Glutamatergic neuron (in vitro differentiated cells): ENCODE measurements at places on chromosomes 5 and 9. TPM values are rescaled to one million over a fixed set of nuclear protein-coding genes. Genes with fewer than 3 reads are reported as not detected.

DNA sequence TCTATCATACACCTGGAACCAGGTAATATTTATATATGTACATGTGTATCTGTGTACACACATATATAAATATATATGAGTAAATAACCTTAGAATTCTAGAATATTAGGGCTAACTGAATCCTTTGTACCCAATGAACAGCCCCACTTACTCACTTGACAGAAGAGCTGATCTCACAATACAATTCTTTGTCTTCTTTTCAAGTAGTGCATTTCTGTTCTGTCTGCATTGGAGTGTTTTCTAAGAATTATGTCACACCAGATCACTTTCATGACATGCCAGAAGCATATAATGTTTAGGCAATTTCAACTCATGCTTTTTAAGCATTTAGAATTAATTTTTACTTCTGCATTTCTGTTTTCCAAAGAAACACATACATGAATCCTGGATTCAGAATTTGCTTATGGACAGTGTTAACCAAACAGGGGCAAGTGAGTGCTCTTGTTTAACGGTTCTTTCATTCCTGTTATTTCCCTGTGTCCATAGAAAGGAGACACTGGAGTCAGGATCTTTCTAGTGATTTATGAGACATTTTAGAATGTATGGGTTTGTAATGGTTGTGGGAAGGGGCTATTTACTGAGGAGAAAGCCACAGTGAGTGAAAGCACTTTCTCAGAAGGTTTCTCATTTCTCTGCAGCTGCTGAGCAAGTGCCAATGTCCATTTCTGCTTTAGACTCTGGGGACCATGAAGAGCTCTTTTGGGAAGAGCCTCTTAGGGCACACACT, 123.2 kb downstream of the RMI1 start:
- peaks cover 15% of the 10 kb centered on the region for H3K4me1 ChIP-seq
- H3K27ac ChIP-seq = peak overlapping the region; percentile 3
- no peak overlapping the region for H3K4me3 ChIP-seq
- no peaks in the 10 kb centered on the region for H3K27me3 ChIP-seq
- no peaks in the 10 kb centered on the region for H3K36me3 ChIP-seq

The PDLIM4 gene
- 81.6 TPM for total RNA-seq

The MSX2 gene
- total RNA-seq = not detected

The IL5 gene
- total RNA-seq = not detected

- H3K4me1 ChIP-seq = no peaks in the 10 kb centered on the region
- H3K36me3 ChIP-seq = no peaks in the 10 kb centered on the region
- no peak for DNase-seq
- no peak overlapping the region for H3K4me3 ChIP-seq
- no peak overlapping the region for H3K27ac ChIP-seq
These were observed 27.1 kb downstream of the CYSTM1 start for GRCh38 chr5:140202078-140202477.

The NTNG2 gene
- 43.7 TPM for total RNA-seq

- peaks cover 4% of the 10 kb centered on the region for H3K27me3 ChIP-seq
- H3K4me3 ChIP-seq = peak overlapping the region; percentile 85
- peaks cover 53% of the 10 kb centered on the region for H3K4me1 ChIP-seq
- no peak for DNase-seq
These were observed 5.9 kb upstream of the MGAT1 start for GRCh38 chr5:180808461-180809000.

GRCh38 chr9:100525563-100525962, 52.3 kb upstream of the CAVIN4 start:
- no peaks in the 10 kb centered on the region for H3K4me1 ChIP-seq
- no peak overlapping the region for H3K4me3 ChIP-seq
- H3K36me3 ChIP-seq = peaks cover 22% of the 10 kb centered on the region

DNA sequence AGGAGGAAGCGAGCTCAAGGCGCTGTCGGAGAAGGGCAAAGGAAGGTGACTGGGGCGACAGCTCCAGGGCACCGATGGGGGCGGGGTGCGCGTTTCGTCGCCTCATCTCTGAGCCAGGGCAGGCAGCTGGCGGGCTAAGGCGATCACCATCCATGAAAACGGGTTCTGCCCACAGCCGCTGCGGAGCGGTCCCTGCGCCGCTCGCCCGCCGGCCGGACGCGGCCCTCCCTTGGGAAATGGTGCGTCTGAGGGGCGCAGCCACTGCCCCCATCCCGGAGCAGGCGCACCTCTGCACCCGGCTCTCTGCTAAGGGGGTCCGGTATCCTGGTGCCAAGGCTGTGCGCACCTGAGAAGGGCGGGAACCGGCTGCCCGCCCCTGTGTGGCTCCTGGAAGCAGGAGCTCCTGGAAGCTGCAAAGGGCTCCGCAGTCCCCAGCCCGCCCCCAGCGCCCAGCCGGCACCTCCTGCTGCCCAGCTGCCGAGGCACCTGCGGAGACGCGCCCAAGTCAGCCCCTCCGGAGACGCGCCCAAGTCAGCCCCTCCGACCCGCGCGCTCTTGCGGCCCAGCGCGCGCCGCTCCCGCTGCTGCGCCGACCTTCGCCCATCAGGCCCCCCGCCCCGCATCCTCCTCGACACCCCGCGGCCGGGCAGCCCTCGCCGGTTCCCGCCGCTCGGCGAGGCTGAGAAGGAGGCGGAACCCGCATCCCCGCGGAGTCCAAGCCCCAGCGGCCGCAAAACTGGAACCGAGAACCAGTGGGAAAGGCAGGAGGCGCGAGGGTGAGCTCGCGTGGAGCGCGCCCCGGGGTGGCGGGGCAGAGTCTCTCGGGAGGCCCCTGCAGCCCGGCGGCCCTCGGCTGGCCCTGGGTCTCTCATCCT, 757 bp downstream of the ANKRD34B start:
- H3K36me3 ChIP-seq = no peaks in the 10 kb centered on the region
- H3K4me1 ChIP-seq = peaks cover 3% of the 10 kb centered on the region
- peak; percentile 51 for DNase-seq
- peak overlapping the region; percentile 80 for H3K4me3 ChIP-seq
- H3K27me3 ChIP-seq = peaks cover 9% of the 10 kb centered on the region

The TPRN gene
- 9.6 TPM for total RNA-seq

DNA sequence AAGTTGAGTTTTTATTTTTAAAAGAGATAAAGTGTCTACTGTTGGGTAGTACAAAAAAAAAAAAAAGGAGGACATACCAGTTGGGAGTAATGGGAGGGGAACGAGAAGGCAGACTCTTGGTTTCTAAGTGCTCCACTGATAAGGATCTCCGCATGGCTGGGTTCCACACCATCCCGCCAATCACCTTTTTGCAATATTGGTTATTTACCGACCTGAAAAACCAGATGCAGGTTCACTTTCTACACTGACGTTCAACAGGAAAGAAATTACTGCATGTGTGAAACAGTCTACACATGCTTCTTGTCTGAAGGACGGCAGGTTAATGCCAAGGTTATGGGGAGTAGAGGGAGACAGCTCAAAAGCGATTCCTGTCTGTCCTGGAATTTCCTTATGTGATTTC, 75.5 kb downstream of the PTPN3 start:
- no peaks in the 10 kb centered on the region for H3K36me3 ChIP-seq
- H3K4me1 ChIP-seq = peaks cover 42% of the 10 kb centered on the region
- no peak for DNase-seq
- H3K4me3 ChIP-seq = no peak overlapping the region
- no peak overlapping the region for H3K27ac ChIP-seq
- peaks cover 6% of the 10 kb centered on the region for H3K27me3 ChIP-seq

- DNase-seq = no peak
- H3K36me3 ChIP-seq = no peaks in the 10 kb centered on the region
- peaks cover under 1% of the 10 kb centered on the region for H3K27me3 ChIP-seq
- H3K27ac ChIP-seq = no peak overlapping the region
These were observed 80.6 kb upstream of the ZNF366 start for GRCh38 chr5:72587661-72588308.

GRCh38 chr9:121765021-121765950, 113.9 kb downstream of the DAB2IP start:
- H3K27ac ChIP-seq = no peak overlapping the region
- no peak for DNase-seq
- no peak overlapping the region for H3K4me3 ChIP-seq
- H3K36me3 ChIP-seq = no peaks in the 10 kb centered on the region
- H3K4me1 ChIP-seq = peaks cover 4% of the 10 kb centered on the region
- peaks cover 7% of the 10 kb centered on the region for H3K27me3 ChIP-seq

DNA sequence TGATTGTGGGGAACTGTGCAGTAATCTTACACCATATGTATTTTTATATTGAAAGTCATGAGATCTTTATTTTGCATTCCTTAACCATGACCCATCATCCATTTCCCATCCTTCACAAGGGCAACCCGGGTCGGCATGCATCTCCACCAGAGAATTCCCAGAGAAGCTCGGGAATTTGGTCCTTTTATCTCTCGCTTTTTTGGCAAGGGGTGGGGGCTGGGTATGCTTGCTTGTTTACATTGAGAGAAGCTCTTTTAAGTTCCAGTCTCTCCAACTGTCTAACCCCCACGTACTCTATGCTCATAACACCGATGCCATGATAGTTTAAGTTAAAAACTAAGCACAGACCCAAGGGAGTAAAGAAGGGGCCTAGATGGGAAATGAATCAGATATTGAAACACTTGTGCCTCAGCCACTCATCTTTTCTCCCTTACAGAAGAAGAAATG, 109.9 kb upstream of the NFIB start:
- H3K4me3 ChIP-seq = no peak overlapping the region
- H3K27me3 ChIP-seq = peaks cover 3% of the 10 kb centered on the region
- DNase-seq = no peak
- no peaks in the 10 kb centered on the region for H3K4me1 ChIP-seq
- no peak overlapping the region for H3K27ac ChIP-seq

The BTNL3 gene
- not detected for total RNA-seq
